Chondrocyte (in vitro differentiated cells): ENCODE measurements at places on chromosomes 16 and 17. TPM values are rescaled to one million over a fixed set of nuclear protein-coding genes. Genes with fewer than 3 reads are reported as not detected.

The WWOX gene
- total RNA-seq = 11.6 to 17.6 TPM (median 12.1 TPM) in 3 replicates

DNA sequence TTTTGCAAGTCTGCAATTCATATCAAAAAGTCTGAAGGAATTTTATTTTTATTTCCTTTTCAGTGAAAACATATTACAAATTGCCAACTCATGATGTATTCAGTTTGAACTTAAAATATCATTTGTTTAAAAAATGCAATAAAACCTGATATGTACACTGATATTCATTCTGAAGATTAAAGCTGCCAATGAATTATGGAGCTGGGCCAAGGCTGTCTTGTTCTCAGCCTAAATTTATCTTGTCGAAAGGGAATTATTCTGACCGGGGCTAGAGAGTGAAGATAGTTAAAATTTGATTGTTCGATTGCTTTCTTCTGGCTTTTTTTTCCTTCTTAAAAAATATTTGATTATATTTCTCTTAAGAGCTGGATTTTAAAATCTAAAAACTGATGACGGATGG lies 54.0 kb upstream of the RBFOX1 start:
- no peak for DNase-seq

DNA sequence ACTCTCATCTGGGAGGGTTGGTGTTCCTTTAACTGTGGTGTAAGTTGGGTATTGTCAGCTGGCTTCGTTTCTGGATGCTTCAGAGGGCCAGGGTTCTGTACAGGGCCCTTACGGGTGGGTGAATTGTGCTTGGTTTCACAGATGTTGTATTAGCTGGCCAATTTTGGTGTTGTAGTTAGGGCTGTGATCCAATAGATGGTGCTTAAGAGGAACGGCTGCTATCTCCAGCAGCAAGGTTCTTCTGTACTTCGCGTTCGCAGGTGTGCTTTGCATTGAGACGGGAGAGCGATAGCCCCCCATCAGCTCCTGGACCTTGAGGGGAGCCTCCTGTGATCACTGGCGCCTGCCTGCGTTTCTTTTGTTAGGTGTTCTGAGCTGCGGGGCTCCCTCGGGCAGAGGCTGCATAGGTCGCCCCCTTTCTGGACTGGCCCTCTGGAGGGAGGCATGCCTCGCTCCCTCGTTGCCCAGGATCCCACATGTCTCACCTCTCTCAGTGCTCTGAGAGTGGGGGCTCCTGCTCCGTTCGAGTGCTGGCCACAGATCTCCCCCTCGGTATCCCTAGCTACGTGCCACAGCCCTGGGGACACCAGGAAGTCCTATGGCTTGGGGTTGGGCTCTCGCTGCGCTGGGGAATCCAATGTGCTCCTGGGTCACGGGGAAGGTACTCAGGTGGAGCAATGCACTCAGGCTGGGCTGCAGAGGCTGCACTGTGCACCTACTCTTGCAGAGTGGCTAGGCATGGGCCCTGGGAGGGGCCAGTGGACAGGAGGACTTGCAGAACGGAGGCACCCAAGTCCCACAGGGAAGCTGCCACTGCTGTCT lies 837 bp upstream of the PRDM7 start:
- DNase-seq = no peak

GRCh38 chr17:29734640-29735039 lies 111.9 kb upstream of the CORO6 start:
- DNase-seq = no peak

- DNase-seq = no peak
Measured at GRCh38 chr16:25838724-25839186, 147.0 kb downstream of the HS3ST4 start.

DNA sequence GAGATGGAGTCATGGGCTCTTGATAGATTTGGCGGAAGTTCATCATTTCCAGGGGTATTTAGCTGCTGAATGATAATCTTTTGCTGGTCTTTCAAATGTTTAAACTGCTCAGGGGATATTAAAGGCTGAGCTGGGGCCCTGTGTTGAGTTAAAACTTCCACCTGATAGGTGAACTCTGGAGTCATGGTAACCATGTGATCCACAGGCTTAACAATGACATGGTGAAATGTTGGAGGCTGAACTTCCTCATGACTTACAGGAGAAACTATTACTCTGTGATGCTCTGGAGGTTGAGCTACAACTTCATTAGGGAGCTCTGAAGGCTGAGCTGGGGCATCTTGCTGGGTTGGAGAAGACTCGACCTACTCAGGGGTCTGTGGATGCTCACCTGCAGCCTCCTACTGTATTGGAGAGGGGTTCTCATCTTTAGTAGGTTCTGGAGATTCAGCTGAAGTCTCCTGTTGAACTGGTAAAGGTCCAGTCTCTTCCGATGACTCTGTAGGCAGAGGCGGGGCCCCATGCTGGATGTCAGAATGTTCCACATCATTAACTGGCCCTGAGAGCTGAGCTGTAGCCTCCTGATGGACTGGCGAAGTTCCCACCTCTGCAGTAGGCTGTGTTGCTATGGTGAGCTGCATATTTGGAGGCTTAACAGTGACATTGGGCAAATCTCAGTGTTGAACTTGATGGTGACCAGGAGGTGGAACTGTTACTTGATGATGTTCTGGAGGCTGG lies 24.2 kb downstream of the RDM1 start:
- no peak for DNase-seq
